Activated T-cell treated with anti-CD3 and anti-CD28 coated beads for 48 hours (primary cell): ENCODE measurements at places on chromosomes 6 and 20.

DNA sequence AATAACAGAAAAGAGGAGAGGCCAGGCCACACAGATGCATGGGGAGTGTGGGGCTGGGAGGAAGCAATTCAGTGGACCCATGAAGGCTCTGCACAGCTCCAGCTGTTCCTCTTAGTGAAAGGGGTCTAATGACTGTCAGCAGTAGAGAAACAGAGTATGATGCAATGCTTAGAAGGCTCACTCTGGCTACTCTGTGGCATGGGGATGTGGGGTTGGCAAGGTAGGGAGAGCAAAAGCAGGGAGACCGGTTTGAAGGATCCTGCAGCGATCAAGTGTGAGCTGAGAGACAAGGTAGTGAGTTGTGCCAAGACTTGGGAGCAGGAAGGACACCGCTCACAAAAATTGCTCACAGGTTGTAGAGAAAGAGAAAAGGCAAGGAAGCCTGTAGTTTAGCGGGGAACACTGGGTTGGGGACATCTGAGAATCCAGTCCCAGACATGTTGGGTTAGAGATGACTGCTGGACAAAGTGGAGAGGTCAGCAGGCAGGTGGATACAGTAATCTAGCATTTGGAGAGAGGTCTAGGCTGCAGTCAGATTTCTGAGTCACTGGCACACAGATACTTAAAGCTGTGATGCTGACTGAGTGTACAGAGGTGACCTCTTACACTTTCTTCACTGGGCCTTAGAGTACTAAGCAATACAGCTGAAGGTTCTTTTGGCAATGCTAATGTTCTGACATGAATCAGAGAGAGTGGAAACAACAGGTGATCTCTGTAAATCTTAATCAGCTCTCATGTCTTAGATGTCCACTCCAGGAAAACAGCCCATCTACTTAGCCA, 27.1 kb downstream of the NAPB start:
- no peak for DNase-seq

DNA sequence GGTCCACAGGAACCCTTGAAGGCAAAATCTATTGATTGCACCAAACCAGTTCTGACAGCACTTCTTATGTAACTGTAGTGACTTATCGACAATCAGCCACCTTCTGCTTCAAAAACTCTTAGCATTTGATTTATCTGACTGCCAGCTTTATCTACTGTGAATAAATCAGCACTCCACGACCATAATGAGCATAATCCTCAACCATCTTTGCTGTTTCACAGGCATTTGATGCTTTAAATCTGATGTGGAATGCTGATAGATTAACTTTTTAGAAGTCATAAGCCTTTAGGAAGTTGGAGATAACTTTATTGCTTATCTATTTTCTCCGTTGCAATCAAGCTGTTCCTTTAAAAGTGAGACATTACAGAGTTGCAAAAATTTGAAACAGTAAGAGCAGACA, 101.5 kb upstream of the PTCHD4 start:
- no peak for DNase-seq

DNA sequence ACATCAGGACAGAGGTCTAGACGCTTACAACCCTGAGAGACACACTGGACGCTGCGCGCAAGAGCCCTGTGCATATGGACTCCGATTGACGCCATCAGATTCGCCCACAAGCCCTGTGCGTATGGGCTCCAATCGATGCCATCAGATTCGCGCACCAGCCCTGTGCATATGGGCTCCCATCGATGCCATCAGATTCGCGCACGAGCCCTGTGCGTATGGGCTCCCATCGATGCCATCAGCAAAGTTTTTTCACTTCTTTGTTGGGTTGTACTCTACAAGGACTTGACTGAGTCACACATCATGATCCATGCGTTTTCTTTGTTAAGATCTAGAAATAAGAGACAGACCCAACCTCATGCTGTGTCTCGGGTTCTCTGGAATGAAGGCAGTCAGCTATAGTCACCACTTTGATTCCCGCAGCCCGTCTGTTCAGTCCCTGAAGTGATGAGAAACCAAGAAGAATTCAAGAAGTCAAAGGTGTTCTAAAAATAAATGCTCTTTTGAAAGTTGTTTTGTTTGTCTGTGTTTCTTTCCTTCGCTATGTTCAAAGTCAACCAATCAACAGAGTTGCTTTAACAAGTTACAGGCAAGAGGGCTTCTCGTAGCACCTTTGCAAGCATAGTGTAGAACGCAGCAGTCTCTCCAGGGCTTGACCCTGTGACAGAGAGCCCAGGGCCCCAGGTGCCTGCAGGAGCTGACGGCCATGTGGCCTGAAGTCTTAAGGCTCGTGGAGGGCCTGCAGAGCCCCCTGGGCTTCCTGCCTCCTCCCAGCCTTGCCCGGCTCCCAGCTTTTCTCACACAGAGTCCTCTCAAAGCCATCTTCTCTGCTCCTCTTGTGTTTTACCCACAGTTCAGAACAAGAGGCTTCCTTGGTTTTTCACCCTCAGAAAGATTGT, 7.9 kb downstream of the RPS6KA2 start:
- DNase-seq = no peak

DNA sequence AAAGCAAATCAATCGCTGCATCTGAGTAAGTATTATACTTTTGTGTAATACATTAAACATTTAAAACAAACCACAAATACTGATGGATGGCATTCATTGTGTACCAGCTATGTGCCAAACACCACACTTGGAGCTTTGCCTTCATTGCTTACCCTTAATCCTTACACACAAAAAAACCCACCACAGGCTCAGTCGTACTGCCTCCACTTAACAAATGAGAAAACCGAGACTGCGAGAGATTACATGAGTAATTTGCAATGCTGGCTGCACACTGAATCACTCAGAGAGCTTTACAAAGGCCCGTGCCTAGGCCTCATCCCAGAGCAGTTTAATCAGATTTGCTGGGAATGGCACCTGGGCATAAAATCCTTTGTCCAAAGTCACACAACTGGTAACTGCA, 130.5 kb downstream of the EDN1 start:
- DNase-seq = no peak

GRCh38 chr20:17701826-17702225, 2.1 kb downstream of the BANF2 start:
- DNase-seq = no peak

DNA sequence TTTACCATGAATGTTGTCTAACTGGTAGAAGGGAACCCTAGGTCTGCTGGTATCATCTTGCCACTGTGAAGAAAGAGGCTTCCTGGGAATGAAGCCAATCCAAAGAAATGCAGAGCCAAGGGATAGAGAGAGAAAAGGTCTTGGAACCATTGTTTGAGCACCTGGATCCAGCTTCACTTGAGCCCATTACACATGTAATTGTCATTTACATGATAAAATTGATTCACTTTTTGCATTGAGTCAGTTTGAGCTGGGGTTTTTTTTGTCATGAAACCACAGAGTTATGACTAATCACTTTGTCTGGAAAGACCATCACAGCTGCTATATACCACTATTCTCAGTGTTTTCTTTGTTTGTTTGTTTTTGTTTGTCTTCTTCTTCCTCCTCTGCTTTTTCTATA, 112.3 kb downstream of the CBLN4 start:
- DNase-seq = no peak

- no peak for DNase-seq
These were observed 315.6 kb upstream of the PTCHD4 start for GRCh38 chr6:48426636-48427035.

- no peak for DNase-seq
These were observed 197.2 kb upstream of the SOX4 start for GRCh38 chr6:21396313-21396712.

GRCh38 chr20:6811262-6812035, 44.0 kb downstream of the BMP2 start:
- DNase-seq = no peak

DNA sequence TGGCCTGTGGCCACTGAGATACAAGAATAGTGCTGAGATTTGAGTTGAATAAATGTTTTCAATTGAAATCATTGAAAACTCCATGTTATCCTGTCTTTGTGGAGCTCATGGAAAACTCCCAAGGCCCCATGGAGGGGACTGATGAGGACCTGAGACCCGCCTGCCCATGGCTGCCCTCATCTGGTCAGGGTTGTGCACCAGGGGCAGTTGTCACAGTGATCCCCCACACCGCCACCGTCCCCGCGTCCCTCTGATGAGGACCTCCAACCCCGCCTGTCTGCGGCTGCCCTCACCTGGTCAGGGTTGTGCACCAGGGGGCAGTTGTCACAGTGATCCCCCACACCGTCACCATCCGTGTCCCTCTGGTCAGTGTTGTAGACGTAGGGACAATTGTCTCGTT, 27.8 kb downstream of the THBS2 start:
- DNase-seq = no peak

GRCh38 chr6:15063253-15063853, 182.5 kb upstream of the JARID2 start:
- no peak for DNase-seq

GRCh38 chr6:71460933-71461332, 172.3 kb downstream of the OGFRL1 start:
- DNase-seq = no peak

- DNase-seq = no peak
These were observed 14.4 kb upstream of the FAM217A start for GRCh38 chr6:4093288-4093687.

GRCh38 chr6:14784596-14785492, 461.0 kb upstream of the JARID2 start:
- no peak for DNase-seq

- DNase-seq = no peak
These were observed 360.5 kb downstream of the KIF16B start for GRCh38 chr20:16212790-16213189.

GRCh38 chr6:21850691-21851090, 257.1 kb downstream of the SOX4 start:
- DNase-seq = no peak

- no peak for DNase-seq
These were observed 2.2 kb downstream of the ANKS1A start for GRCh38 chr6:34891296-34891695.

DNA sequence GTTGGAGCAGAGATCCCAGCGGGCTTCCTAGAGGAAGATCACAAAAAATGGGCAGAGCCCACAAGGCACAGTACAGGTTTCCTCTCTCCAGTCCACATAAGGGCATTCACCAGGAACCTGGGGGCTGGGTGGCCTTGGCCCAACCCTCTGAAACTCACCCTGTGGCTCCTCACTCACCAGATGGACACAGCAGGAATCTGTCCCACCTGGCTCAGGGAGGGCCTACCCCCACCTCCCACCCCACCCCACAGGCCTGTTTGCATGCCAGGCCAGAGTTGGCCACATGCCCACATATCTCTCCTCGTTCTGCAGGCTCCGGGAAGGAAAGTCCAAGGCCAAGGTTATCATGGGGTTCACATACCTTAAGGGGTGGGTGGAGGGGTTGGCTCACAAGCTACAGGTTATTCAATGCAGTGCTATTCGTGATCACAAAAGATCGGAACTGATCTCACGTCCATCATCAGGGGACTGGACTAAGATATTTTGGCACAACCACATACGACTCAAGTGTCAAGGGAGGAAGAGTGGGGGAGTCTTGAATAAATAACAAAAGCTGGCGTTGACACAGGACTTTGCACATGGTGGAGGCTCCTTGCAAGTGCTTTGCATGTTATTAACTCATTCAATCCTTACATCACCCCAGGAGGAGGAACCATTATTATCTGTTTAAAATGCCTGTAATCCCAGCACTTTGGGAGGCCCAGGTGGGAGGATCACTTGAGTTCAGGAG, 13.0 kb downstream of the RIPOR3 start:
- no peak for DNase-seq

- DNase-seq = no peak
These were observed 350.7 kb downstream of the LAMA2 start for GRCh38 chr6:129233458-129234134.

DNA sequence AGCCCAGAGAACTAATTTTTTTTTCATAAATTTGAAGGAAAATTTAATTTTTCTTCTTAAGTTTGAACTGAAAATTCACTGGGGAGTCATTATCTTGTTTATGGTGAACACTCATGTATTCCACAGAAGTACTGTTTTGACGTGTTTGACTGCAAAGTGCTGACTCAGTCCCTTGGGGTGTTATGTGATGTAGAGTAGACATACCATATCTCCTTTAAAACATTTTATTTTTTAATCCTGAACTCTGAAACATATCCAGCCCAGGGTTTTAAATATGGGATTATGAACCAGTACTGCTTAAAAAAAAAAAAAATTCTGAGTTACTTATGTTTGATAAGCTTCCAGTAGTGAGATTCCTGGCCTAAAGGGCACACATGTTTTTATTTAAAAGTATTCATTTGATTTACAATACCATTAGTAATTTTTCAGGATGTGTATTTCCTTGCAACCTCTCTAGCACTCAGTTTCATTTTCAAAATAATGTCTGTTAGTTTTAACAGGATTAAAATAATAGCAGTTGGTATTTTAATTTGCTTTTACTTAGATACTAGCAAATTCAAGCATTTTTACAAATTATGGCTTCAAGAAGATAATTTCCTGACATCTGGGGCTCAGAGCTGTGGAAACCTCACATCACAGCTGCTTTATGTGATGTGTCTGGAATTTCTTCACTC, 81.7 kb upstream of the PDE10A start:
- no peak for DNase-seq

DNA sequence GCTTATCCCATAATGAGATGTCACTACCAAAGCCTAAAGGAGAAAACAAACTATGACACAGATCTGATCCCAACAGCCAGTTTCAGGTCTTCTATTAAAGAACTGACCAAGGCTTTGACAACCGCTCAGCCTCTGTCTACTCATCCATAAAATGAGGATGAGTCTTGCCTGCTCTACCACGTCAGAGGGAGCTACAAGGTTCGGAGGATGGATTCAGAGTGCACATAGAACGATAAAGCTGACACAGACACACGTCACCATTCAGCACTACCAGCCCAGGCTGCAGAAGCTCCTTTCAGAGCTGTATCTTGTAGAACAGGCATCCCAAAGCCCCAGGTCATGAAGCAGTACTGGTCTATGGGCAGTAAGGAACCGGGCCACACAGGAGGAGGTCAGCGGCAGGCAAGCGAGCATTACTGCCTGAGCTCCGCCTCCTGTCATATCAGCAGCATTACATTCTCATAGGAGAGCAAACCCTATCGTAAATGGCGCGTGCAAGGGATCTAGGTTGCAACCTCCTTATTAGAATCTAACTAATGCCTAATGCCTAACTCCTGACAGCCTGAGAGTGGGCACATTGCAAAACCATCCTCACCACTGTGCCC, 25.1 kb downstream of the KIF16B start:
- no peak for DNase-seq

DNA sequence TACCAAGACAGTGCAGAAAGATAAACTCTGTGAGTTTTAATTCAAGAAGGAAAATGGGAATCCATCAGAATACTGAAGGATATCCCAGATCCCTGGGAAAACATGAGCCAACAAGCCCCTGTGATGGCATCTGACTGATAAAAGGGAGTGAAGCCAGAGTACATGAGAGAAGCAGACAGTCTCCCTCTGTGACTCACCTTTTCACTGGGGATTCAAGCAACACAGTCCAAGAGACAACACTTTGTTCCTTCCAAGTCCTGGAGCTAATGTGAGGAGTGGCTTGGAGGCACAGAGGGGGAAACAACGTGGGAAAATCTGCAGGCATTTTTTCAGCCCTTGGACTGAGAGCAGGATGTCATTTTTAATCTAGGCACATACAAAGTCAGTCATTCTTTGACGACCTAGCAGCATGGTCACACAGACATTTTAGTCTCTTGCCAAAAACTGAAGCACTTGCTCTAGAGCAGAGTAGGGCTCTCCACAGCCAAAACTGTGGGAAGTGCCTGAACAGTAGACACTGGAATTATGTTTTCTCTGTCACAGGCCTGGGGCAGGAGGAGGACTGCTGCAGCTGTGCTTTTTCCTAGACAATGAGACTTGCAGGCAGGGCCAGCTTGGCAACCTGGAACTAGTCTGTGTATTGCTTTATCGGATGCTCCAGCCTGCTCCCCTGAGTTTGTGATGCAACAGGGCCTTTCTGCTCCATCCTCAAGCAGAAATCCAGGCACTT, 465.0 kb upstream of the GJE1 start:
- DNase-seq = no peak

GRCh38 chr6:166004471-166004870, 163.2 kb downstream of the TBXT start:
- DNase-seq = no peak
